ENCODE measurements at places on chromosomes 13 and 19. TPM values are rescaled to one million over a fixed set of nuclear protein-coding genes. Genes with fewer than 3 reads are reported as not detected.

- DNase-seq, result no peak
These were observed 3.9 kb downstream of the AP1M2 start for GRCh38 chr19:10583036-10583776.

DNA sequence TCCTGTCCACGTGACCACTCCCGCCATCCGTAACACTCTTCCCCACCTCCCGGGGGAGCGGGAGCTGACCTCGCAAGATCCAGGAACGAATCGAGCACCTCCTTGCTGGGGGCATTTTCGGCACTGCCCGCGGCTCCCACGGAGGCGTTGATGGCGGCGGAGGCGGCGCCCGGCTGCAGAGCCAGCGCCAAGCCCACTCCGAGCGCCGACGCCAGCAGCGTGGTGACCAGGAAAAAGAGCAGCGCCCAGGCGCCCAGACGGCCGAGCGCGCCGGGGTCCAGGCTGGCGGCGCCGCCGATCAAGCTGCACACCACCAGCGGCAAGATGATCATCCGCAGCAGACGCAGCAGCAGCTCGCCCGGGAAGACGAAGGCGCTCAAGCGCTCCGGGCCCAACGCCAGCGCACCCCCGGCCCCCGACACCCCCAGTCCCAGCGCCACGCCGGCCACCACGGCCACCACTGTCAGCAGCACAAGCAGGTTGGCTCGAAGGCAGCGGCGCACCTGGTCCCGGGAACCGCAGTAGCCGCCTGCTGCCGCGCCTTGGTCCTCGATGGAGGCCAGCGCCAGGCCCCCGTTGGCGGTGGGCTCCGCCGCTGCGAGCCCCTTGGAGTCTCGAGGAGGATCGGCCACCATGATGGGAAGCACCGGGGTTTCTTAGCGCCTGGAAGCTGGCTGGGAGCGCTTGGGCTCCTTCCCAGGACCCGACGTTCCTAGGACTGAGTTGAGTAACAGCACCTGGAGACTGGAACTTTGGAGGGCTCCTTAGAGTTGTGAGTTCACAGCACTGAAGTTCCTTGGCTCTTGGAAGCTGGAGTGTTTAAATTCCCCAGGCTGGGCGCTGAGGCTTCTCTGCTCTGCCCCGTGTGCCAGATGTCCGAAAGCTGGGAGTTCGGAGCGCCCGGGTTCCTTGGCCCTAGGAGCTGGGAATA is 798 bp downstream of the SLC1A5 start:
- peak; percentile 60 for DNase-seq

- DNase-seq, result no peak
These were observed 5.0 kb downstream of the USF2 start for GRCh38 chr19:35273686-35274259.

GRCh38 chr13:101697745-101698144 is 245.3 kb downstream of the ITGBL1 start:
- no peak for DNase-seq

- DNase-seq, result no peak
These were observed 47.9 kb upstream of the SIAH3 start for GRCh38 chr13:45899406-45899805.

DNA sequence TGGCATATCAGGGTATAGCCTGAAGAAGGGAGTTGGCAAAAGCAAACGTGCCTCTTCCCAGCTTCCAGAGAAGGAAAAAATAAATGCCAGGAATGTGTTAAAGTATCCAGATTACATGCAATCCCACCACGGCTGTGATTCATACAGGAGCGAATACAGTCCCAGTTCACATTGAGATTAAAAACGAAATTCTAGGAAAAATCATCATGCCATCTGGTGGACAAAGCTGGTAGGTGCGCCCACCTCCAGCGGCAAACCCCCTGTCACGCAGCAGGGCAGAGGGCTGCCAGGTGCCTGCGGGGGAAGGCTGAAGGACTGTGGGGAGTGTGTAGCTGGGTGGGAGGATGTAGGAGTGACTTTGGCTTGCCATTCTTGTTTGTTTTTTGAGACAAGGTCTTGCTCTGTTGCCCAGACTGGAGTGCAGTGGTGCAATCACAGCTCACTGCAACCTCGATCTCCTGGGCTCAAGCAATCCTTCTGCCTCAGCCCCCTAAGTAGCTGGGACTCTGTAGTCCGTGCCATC is 6.4 kb upstream of the DMWD start:
- DNase-seq, result peak; percentile 77

DNA sequence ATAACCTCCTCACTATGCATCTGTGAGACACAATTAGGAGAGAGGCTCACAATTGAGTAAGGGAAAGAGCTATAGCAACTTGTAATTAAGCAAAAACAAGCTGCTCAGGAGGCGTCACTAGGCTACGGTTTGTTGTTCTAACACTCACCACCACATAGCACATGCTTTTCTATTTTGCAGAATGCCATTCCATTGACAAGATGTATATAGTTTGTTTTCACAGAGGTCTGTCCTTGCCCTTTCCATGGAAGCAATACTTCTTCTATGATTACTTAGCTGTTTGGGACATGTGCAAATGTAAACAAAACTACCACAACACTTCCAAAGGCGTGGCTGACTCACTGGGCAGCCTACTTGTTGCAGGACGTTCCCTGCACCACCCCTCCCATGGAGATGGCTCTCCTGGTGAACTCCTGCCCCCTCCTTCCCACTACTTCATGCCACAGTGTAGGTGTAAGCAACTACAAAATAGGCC is 33.9 kb upstream of the FAM216B start:
- DNase-seq, result peak; percentile 89

GRCh38 chr13:59408738-59409137 is 755.0 kb downstream of the DIAPH3 start:
- DNase-seq, result no peak

GRCh38 chr13:77184455-77184854 is 142.4 kb downstream of the MYCBP2 start:
- DNase-seq, result peak; percentile 62

GRCh38 chr13:85806553-85807175 is 7.4 kb upstream of the SLITRK6 start:
- DNase-seq, result peak; percentile 34

- no peak for DNase-seq
These were observed 47.8 kb upstream of the KPNA3 start for GRCh38 chr13:49840266-49840665.

GRCh38 chr19:18683109-18683957 is at the start of gene CRTC1:
TSS of gene CRTC1 (plus strand) at chr19:18683680. CDS start at chr19:18683703, 23 bp downstream.
- peak; percentile 67 for DNase-seq

DNA sequence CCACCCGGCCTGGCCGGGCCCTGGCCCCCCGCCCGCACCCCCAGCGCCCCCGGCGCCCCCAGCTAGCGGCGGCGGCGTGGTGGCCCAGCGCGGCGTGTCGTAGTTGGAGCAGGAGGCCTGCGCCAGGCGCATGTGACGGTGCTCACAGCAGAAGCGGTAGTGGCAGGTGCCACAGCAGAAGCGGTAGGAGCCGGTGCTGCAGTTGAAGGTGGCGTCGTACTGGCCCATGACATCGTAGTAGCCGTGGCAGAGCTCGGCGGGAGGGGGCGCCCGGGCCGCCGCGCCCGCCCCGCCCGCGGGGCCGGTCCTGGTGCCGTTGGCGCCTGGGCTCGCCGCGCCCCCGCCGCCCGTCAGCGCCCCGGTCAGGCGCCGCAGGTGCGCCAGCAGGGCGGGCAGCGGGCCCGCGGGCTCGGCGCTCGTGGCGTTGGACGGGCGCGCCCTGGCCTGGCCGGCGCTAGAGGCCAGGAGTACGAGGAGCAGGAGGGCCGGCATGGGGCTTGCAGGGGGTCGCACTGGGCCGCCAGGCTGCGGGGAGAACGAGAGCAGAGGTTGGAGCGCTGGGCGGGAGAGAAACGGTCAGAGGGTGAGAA is 633 bp downstream of the SHISA7 start:
- no peak for DNase-seq

The PTH2 gene
- total RNA-seq, result not detected

The CACNG7 gene
- not detected for total RNA-seq

The FGF21 gene
- not detected for total RNA-seq

The RAB8A gene
- total RNA-seq, result 59.0 TPM

The FAM83E gene
- total RNA-seq, result 1.2 TPM

The VSTM1 gene
- 0.74 TPM for total RNA-seq

The SH2D3A gene
- total RNA-seq, result 0.43 TPM

All from HT1080 (cell line).